ENCODE measurements at places on chromosomes 6 and 20.

- DNase-seq: no peak
These were observed 12.3 kb downstream of the FAM50B start for GRCh38 chr6:3861424-3861823.

DNA sequence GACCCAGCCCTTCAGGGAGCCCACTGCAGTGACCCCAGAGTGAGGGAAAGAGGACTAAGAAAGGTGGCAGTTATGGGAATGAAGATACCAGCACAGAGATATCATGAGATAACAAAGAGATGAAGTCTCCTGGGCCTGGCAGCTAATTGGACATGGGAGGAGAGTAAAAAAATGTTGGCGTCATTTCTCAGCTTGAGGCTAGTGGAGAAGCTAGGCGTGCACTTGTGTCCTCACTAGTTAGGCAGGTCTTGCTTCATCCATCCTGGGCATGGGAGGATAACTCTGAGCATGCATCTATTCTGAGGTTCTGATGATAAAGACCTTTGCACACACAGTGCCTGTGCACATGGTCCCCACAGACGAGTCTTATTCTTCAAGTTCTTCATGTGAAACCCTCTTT, 4.1 kb upstream of the GFOD1 start:
- no peak for DNase-seq

- no peak for DNase-seq
These were observed 115.4 kb downstream of the PFDN4 start for GRCh38 chr20:54323227-54323734.

- DNase-seq: no peak
These were observed 154.1 kb downstream of the CD24 start for GRCh38 chr6:106820412-106820852.

- no peak for DNase-seq
These were observed 34.8 kb upstream of the MYB start for GRCh38 chr6:135146162-135146934.

DNA sequence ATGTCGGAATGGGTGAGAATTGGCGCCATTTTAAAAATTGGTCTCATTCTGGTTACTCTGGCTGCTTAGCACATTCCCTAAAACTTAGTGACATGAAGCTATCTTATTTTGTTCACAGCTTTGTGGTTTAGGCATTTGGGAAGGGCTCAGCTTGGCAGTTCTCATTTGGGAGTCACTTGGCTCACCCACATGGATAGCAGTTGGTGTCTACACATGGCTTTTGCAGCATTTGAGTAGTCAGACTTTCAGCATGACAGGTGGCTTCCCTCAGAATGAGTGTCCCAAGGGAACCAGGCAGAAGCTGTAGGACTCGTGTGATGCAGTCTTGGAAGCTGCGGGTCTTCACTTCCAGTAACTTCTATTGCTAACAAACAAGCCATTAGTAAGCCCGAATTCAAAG, 64.6 kb downstream of the UST start:
- DNase-seq: no peak

DNA sequence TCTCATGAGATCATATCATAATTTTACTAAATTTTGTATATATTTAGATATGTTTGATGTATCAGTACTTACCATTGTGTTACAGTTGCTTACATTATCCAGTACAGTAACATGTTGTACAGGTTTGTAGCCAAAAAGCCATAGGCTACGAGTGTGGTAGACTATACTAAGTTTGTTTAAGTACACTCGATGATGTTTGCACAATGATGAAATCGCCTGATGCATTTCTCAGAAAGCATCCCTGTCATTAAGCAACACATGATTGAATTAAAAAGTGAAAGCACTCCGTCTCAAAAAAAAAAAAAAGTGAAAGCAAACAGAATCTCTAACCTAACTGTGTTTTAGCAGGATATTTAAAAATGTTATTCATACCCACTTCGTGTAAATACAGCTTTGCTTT, 104.9 kb upstream of the TFAP2D start:
- no peak for DNase-seq

GRCh38 chr6:168149015-168149414, 70.0 kb upstream of the FRMD1 start:
- no peak for DNase-seq

GRCh38 chr6:108476847-108477430, 83.8 kb upstream of the FOXO3 start:
- DNase-seq: no peak

- no peak for DNase-seq
These were observed 1.1 kb downstream of the SPTLC3 start for GRCh38 chr20:13009682-13010406.

GRCh38 chr6:25007269-25007699, 71.5 kb upstream of the RIPOR2 start:
- no peak for DNase-seq

DNA sequence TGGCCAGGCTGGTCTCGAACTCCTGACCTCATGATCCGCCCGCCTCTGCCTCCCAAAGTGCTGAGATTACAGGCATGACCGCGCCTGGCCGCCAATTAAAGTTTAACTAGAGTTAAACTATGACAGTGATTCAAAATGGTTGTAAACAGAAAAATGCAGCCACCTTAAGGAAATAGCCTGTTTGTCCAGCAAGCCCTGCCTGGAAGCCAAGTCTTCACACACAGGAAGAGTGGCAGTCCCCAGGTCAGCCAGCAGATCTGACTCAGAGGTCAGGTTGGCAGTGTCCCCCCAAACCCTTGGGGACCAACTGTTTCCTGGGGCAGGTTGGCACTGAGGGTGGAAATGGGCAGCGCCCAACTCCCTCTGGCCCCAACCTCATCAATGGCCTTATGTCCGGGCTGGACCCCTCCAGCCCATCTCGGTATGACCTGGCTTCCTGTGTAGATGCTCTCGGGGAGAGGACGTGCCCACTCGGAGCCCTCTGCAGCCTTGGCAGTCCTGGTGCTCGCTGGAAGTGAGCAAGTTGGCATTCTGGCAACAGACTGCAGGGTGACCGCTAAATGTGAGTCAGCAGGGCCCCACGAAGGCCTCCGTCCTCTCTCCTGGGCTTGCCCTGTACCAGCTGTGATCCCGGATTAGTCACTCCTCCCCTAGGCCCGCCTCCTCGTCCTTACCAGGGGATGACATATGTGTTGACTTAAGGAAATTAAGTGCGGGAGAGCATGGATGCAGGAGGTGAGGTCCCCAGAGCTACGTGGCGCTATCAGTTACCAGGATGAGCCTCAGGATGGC, 9.7 kb upstream of the HSP90AB1 start:
- peak; percentile 85 for DNase-seq

- no peak for DNase-seq
These were observed at the start of gene CST7 for GRCh38 chr20:24948939-24949679. TSS of gene CST7 (plus strand) at chr20:24949269. CDS start at chr20:24949506, 237 bp downstream.

- DNase-seq: no peak
These were observed 6.3 kb upstream of the HDDC2 start for GRCh38 chr6:125307964-125308615.

GRCh38 chr6:84687431-84687830, 77.0 kb downstream of the TBX18 start:
- DNase-seq: no peak

DNA sequence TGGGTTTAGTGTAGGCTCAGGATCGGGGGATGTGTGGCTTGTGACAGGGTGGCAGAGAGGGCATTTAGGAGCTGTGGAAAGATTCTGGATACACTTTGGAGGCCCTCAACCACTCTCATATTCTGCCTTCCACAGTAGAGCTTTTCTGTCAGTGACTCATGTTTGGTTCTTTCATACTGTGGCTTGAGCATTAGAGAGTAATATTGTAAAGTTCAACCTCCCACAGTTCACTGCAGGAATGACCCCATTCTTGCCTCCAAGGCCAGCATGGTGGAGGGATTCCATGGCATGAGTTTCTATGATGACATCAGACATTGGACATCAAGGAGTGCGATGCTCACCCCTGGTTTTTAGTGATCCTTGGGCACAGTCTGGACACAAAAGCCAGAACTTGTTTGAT, 50.9 kb downstream of the DTD1 start:
- no peak for DNase-seq

DNA sequence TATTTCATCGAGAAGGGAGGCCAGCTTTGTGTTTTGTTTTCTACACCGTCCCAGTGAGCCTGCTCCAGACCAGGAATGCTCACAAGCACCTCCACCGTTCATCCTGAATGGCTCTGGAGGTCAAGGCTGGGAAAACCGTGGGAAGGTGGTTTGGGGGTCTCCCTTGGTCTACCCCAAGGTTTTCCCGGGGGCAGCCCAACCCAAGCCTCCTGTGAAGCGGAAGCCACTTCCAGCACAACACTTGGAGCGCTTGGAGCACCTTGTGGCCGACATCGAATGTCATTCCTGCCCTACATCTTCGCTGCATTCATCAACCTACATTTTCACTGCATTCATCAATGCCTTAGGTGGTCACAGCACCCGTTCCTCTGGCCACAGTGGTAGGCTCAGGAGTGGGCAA, 255.6 kb upstream of the PMEPA1 start:
- DNase-seq: no peak

DNA sequence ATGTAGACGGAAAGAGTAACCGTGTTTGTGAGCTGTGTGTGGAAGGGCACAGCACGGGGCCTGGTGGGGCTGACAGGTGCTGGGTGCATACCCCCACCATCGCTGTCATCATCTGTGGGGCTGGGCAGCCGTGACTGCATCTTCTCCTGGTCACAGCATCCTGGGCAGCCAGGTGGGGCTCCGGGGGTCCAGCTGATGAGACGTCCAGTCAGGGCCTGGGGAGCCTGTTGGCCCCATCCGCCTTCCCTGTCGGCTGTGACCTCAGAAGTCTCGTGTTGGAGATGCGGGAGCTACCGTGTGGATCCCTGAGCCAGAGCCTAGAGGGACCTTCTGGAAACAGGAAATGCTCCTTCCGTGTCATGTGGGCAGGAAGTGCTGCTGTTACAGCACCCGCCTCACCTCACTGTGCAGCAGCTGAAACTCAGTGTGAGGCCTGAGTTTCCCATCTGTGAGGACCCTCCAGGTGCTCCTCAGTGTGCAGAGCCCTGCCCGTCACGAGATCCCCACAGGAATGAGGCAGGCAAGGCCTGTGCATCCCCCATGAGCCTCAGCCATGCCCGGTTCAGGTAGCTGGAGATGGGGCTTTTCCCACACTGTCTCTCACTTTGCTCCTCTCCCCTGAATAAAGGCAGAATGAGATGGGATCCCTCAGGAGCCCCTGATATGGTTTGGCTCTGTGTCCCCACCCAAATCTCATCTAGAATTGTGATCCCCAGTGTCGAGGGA, 108.7 kb downstream of the ERMARD start:
- peak; percentile 15 for DNase-seq

- no peak for DNase-seq
These were observed 3.2 kb downstream of the RAB44 start for GRCh38 chr6:36700831-36701230.

DNA sequence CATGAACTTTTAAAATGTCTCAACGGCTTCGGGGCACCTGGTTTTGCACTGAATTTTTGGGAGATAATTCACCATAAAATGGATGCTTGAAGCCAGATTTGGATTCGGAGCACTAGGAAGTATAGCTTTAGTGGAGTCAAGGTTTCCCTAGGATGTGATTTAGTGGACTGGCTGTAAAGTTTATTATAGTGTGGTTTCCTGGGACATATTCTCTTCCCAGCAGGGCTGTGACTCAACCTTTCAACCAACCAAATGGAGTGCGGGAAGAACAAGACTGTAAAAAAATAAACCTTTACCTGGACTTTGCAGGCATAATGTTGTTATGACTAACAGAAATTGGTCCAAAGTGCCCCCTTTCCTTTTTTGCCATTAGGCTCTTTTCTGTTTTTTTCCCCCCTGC, 327.4 kb upstream of the MAN1A1 start:
- no peak for DNase-seq

- no peak for DNase-seq
These were observed 49.8 kb downstream of the MAP3K7 start for GRCh38 chr6:90537027-90537426.

DNA sequence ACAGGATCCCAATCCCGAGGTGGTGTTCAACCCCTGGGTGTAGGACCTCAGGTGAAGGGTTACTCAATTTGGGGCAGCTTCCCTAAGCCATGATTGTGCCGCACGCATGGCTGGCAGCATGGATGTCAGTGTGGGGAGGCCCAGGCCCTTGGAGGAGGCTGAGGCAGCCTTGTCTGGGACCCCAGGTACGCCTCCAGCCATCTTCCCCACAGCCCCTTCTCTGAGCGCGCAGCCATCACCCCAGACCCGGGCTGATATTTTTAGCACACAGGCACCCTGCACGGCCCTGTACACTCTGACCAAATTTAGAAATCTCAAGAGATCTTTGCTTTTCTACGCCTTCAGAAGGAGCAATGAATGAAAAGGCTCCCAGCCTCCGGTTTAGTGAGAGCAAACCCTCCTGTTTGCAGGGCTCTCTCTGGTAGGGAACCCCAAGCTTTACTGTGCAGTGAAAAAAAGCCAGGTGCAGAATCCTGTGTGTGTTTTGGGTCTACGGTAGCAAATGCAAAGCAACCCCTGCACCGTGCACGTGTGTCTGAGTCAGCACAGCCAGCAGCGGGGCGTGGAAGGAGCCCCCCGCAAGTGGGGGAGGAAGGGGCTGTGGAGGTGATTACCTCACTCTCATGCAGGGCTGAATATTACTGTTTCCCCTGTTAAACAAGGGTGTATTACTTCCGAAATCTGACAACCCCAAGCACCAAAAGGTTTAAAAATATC, 44.3 kb downstream of the CTCFL start:
- no peak for DNase-seq

DNA sequence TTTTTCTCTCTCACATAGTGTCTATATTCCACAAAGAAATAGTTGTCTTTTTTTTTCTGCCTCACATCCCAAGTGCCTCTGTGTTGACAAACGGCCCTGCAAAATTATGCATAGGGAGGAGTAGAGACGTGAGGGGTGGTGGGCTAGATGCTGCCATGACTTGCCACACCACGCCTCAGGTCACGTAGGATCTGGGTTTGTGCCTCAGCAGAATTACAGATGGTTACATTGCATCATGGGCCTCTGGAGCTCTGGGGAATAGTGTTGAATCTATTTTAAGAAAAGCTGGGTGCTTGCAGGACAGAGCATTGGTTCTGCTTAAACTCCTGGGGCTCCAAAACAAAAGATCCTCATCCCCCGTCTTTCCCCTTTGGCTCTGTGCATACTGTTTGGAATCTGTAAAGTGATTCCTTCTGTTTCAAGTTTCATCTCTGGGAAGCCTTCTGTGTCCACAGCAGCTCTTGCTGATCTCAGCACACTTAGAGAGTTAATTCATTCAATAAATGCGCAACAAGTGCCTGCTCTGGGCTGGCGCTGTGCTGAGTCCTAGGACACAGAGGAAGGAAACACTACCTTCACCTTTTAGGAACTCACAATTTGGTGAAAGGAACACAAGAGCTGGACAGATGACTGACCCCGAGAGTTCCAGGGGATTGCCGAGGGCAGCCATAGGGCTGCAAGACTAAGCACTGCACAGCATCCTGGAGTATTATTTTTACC, 2.4 kb downstream of the FANCE start:
- no peak for DNase-seq

GRCh38 chr6:34359418-34360158, 32.9 kb downstream of the NUDT3 start:
- DNase-seq: no peak
